ENCODE measurements at places on chromosomes 2 and 18.

GRCh38 chr2:166373105-166373504, 2.6 kb downstream of the SCN9A start:
- no peak for DNase-seq

DNA sequence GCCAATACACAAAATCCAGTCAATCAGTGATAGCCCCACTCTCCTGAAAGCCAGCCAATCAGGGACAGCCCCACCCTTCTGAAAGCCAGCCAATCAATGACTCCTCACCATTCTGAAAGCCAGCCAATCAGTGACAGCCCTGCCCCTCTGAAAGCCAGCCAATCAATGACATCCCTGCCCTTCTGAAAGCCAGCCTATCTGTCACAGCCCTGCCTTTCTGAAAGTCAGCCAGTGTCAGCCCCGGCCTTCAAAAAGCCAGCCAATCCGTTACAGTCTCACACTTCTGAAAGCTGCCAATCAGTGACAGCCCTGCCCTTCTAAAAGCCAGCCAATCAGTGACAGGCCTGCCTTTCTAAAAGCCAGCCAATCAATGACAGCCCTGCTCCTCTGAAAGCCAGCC, 95.9 kb upstream of the HDAC4 start:
- DNase-seq, result no peak

GRCh38 chr18:28041366-28041765, 135.6 kb downstream of the CDH2 start:
- DNase-seq, result no peak

DNA sequence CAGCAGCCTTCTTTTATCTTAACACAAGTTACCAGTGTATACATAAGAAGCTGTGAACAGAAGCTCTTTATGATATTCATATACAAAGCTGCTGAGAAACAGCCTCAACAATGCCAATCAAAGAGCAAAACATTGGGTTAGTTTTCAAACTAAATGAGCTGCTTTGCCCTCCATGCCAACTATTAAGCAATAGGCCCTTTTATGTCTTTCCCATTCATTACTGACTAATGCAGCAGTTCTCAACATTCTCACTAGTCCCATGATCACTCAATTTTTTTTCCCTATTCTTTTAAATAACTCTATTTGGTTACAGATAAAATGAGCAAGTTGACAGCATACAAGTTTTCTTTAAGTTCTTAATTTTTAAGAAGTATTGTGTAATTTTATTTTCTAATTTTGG, 57.9 kb upstream of the FRZB start:
- no peak for DNase-seq

GRCh38 chr2:224523626-224524577, 61.3 kb downstream of the CUL3 start:
- no peak for DNase-seq

- no peak for DNase-seq
Measured at GRCh38 chr2:45699032-45699658, 47.7 kb downstream of the PRKCE start.

DNA sequence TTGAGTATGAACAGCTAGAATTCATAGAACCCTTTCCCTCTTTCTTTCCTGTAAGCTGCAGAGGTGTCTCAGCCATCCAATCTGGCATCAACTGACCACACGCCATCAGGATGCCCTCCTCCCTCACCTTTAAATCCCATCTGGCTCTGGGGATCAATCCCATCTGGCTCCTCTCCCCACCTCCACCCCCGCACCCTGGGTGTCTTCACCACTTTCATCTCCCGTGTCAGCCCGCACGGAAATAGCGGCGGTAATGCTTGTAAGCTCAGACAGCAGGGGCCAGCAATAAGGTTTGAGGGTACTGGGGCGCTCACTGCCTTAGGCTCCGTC, 508 bp upstream of the TUBA4B start:
- DNase-seq, result no peak

GRCh38 chr2:229296536-229296935, 25.4 kb upstream of the PID1 start:
- DNase-seq, result no peak

GRCh38 chr2:38076152-38076709, 280 bp upstream of the CYP1B1 start:
- DNase-seq, result peak; percentile 48

- DNase-seq, result no peak
Measured at GRCh38 chr2:88580088-88580487, 47.2 kb downstream of the EIF2AK3 start.

- DNase-seq, result no peak
Measured at GRCh38 chr2:122491011-122491410, 735.6 kb downstream of the TSN start.

- no peak for DNase-seq
Measured at GRCh38 chr2:194363295-194363694, 1293.7 kb upstream of the SLC39A10 start.

- DNase-seq, result no peak
Measured at GRCh38 chr2:215751200-215751910, 262.0 kb downstream of the MREG start.

- DNase-seq, result no peak
Measured at GRCh38 chr2:39913648-39914461, 134.8 kb upstream of the THUMPD2 start.

DNA sequence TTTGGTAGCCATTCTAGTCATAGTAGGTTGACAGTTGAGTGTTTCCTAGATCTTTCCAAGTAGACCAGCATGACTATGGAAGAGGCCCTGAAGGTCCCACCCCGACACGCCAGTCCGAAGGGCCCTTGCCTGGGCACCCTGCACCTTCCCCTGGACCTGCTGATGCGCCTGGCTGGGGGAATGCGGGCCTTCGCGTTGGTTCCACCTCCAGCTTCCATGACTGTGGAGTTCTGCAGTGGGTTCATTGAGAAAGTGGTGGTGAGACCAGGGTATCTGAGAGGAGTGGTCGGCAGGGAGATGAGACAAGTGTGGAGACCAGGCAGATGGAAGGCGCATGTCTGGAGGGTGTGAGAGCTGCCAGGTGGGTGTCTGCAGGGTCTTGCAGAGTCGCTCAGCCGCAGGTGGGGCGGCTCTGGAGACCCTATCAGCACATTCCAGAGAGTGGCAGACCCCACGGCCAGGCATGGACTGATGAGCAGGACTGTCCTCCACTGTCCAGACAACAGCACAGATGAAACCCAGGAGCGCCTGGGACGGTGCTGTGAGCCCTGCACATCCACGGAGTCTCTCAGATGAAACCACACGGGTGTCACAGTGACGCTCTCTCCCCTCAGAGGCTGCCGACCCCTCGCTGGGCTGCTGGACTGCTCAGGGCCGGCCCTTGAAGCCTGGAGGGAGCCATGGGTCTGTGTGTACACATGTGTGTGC, 182.5 kb upstream of the HDAC4 start:
- no peak for DNase-seq

DNA sequence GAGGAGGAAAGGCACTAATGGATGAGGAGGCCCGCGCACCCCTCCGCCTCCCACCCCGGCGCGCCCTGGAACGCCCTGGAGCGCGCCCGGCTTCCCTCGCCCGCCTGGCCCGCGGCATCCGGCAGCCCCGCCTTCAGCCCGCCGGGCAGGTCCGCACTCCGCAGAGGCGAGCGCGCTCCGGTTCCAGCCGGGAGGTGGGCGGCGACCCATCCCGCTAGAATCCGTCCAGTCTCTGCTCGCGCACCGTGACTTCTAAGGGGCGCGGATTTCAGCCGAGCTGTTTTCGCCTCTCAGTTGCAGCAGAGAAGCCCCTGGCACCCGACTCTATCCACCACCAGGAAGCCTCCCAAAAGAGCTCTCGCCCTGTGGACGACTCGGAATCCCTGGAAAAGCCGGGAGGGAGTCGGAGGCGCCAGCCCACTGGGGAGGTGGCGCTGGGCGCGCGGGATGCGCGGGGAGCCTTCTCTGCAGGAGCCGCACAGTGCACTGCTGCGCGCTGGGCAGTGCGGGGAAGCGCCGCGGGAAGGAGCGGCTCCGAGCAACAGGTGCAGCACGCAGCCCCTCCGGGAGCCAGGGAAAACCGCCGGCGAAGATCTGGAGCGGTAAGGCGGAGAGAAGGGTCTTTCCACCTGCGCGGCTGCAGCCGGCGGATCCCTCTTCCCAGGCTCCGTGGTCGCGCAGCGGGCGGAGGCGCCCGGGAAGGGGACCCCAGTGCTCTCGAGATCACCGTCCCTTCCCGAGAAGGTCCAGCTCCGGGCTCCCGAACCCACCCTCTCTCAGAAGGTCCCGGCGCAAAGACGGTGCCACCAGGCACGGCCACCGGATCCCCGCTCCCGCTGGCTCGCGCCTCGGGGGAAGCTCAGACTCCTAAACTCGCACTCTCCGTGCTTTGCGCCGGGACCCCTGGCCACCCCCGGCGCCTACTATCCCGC, at the start of gene GALR1:
GALR1 (plus strand) TSS at position 280 of the 932 bp plus-strand sequence. CDS start 701 bp downstream, outside the sequence.
- DNase-seq, result no peak

GRCh38 chr2:176917-177316, 86.9 kb downstream of the SH3YL1 start:
- no peak for DNase-seq

DNA sequence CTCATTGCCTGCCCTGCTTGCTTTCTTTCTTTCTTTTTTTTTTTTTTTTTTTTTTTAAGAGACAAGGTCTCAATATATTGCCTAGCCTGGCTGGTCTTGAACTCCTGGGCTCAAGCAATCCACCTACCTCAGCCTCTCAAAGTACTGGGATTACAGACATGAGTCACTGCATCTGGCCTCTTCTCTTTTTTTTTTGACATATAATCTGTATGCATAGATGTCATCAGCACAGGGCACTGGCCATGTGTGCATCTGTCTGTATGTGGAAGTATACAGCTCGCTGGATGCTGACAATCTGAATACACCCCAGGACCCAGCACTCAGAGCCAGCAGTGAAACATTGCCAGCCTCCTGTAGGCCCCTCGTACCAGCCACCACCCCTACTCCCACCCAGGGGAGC, 49.5 kb downstream of the TFCP2L1 start:
- no peak for DNase-seq

- no peak for DNase-seq
Measured at GRCh38 chr2:151337643-151338042, 19.7 kb upstream of the TNFAIP6 start.

DNA sequence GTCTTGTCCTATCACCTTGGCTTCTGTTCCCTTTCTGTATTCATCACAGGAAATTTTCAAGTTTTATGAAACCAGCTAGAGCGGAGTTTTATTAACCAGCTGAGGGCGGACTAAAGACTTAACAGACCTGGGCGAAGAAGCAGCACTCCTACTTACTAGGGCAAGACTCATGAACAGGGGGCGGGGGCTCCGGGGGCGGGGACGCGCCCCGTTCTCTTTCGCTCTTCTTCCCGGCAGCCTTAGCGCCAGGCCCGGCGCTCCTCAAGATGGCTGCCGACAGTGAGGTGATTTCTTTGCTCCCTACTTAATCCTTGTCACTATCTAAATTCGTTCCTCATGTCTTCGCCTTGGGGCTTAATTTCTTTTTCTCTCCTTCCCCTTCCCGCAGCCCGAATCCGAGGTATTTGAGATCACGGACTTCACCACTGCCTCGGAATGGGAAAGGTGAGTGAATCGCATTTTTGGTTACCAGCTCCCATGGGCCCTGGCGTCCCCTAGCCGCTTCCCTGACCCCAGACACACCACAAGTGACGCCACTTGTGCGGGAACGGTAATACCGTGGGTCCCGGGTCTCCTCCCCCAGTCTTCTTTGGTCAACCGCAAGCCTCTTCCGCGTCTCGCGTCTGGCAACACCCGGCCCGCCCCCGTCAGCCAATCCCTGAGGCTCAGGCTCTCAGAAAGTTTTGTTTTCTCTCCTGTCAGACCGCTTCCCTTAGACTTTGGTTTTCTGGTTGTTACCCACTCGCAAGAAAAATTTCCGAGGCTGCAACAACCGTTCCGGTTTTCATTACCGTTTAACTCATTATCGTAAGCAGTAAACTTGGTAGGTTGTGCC, at the start of gene RAB3GAP1:
RAB3GAP1 (plus strand) TSS at position 251 of the 835 bp plus-strand sequence; CDS start at position 267, 16 bp downstream.
- peak; percentile 77 for DNase-seq

DNA sequence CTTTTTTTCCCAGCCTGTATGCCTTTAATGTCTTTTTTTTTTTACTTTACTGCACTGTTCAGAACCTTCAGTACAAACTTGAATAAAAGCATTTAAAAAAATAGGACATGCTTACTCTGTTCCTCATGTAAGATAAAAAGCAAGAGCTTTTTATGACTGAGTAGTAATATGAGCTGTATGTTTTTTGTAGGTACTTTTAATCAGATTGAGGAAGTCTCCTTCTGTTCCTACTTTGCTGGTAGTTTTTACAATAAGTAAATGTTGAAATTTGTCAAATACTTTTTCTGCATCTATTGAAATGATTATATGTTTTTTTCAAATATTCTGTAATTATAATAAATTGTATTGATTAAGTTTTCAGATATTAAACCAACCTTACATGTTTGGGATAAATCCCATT, 189.8 kb downstream of the FAM210A start:
- no peak for DNase-seq

GRCh38 chr2:234166531-234166930, 116.0 kb downstream of the SPP2 start:
- DNase-seq, result no peak

DNA sequence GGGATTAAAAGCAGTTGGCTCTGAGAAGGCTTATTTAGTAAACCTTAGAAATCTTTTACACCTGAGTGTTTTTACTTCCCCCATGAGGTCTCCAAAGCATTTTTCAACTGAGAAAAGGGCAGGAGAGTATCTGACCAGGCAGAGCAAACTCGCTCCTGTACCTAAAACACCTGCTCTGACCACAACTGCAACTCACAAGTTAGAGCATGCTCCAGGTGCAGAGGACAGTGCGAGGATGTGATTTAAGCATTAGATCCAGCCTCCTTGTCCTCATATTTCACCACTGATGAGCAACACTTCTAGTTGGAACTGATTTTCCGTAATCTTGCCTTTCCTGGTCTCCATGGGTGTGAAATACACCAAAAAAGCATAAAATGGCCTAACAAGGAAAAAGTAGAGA, 34.5 kb upstream of the TBC1D8 start:
- no peak for DNase-seq

DNA sequence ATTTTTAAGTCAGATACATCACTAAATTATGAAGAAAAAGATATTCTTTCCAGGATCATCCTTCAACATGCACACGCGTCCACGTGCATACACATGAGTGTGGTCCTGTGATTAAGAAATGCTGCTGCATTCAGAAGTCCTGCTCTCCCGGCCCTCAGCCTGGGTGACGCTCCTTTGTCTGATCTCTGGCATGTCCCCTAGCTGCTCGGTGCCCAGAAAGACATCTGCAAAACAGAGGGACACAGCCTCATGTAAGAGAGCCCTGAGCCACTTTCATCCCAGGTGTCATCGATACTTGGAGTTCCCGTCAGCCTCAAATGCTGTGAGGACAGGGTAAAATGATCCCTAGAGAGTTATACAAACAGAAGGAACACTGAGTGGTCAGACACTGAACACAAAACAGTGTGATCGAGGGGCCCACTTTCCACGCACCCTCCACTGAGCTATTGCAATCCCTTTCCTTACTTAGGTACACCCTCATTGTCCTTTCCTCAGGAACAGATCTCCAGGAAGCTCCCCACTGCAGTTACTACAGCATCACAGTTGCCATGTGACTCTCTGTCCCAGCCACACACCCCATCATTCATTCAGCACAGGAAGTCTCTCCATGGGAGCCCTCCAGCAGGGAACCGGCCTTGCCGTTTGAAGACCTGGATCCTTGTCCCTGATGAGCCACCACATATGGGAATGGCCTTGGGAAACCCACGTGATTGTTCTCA, 32.1 kb downstream of the CRACDL start:
- DNase-seq, result no peak

Measured in activated CD4-positive, alpha-beta T cell treated with anti-CD3 and anti-CD28 coated beads for 24 hours (primary cell).